CD4-positive, alpha-beta T cell treated with Interleukin-12 subunit alpha and Interleukin-12 subunit beta, for 1 hour (primary cell): ENCODE measurements at places on chromosomes 4 and X.
A peak's percentile ranks its signal among the peaks of the same experiment; 100 is the strongest.

GRCh38 chr4:150974750-150975149 lies 40.3 kb downstream of the LRBA start:
- DNase-seq, result no peak

DNA sequence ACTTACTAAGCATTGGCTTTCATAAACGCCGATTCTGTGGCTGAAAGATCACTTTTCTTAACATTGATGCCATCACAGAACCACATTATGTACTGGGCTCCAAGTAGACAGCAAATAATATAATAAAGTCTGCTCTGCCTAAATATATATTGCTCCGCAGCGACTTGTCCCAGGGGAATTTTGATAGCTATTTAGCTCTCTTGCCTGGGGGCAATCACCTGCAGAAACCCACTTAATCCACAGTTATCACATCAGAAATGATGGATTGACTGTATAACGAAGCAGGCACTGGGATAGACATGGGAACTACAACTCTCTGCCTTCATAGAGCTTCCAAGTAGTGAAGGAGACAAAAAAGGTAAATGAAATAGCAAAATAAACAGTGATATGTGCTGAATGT lies 48.0 kb upstream of the MYOZ2 start:
- DNase-seq, result no peak

- DNase-seq, result no peak
Observed at GRCh38 chrX:105017641-105018040, 202.9 kb downstream of the TEX13A start.

GRCh38 chrX:115539841-115540240 lies 21.1 kb upstream of the PLS3 start:
- DNase-seq, result no peak

DNA sequence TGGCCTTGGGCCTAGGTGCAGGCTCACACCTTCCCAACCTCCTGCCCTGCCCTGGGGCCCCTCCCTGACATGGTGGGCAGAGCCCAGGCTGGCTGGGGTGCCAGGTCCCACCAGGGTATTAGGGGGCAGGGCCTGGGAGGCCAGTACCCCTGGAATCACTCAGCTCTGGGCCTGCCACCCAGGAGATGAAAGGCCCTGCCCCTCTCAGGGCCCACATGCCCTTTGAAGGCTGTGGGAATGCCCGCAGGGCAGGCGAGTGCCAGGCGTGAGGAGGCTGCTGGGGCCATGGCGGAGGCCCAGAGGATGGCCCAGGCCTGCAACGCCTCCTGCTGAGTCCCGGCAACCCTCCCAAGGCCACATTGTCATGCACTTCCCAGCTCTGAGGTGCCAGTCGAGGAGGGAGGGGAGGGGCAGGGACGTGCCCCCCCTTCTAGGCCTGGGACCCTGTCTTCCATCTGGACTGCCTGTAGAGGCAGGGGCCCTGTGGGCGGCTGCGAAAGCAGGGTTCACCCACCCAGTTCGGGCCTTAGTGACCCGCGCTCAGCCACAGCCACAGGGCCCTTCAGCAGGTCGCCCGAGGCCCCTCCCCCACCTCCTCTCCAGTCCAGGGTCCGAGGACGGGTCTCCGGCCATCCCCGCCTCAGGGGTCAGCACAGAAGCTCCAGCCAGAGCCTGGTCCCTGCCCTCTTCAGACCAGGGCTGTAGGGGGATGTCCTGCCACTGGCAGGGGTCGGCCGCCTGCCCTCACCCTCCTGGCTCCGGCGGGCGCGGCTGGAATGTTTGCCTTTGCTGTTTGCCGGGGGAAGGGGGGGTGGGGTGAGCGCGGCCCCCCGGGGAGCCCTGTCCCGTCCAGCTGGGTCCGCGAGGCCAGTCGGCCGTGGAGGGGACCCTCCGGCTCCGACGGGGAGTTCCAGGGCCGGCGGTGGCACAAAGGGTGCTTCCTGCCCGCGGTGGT lies 26.7 kb upstream of the FGFR3 start:
- no peak for DNase-seq

DNA sequence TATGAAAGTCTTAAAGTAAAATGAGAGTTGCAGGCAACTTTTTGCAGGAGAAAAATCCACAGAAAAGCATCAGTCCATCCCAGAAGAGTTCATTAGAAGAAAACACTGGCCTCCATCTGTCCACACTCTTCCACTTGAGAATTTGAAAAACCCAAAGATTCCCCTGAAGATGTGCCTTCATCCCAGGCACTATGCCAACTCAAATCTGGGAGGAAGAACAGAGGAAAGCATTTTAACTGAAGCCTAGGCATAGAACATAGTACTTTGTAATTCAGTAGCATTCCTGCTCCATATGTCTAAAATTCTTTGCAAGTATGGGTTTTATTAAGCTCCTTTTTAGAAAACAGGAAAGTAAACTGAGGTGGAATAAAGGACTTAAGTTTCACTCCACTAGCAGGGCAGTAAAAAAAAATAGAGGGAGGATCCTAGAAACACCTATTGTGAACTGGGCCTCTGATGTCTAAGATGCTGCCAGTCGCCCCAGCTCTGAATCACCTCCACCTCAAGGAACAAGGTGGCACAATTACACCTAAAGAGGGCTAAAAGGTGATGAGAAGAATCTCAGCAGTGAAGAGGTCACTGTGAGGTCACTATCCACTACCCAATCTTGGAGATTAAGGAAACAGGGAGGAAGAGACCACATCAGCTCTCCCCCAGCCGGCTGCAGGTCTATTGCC lies 141.9 kb upstream of the FAM241A start:
- DNase-seq, result no peak

DNA sequence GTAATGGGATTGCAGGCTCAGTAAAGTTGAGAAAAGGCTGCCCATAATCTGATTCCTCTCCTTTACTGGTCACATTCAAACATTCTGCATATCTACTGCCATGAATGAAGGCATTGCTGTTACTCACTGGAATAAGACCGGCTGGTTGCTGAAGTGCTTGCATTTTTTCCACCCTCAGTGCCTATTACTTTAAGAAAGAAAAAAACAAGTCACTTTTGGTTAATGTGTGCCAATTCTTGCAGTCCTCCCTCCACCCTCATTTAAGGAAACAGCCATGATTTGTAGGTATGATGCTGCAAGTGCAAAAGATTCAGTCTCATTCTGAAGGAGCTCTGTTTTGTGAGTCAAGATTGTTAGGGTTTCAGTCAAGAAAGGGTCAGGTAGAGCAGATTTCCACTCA lies 94.9 kb downstream of the EMCN start:
- DNase-seq, result no peak

DNA sequence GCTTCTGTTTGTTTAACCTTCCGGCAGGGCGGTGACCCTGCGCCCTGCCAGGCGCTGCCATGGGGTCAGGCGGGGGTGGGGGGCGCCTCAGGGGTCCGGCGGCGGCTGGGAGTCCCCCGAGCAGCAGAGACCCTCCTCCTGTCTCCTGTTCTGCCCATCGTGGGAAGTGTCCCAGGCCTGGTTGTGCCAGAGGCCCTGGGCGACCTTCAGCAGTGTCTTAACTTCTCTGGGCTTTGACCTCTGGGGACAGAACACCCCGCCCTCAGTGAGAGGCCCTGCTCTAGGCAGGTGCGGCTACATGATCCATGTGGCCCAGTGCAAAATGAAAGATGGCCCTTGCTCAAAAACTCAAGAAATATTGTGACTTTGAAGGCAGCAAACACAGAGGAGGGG lies 22.8 kb upstream of the HMX1 start:
- DNase-seq, result no peak

DNA sequence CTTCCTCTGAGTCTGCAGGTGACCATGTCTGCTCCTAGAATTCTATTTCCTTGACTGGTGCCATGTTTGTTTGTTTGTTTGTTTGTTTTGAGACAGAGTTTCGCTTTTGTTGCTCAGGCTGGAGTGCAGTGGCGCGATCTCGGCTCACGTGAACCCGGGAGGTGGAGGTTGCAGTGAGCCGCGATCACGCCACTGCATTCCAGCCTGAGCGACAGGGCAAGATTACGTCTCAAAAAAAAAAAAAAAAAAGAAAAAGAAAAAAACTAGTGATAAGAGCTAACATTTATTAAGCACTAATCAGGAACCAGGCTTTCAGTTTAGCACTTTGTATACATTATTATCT lies 7.2 kb downstream of the SAT1 start:
- no peak for DNase-seq

GRCh38 chr4:165761963-165762362 lies 111.1 kb upstream of the TLL1 start:
- no peak for DNase-seq

- peak; percentile 27 for DNase-seq
Observed at GRCh38 chrX:119726900-119727555, 31.4 kb upstream of the SOWAHD start.

DNA sequence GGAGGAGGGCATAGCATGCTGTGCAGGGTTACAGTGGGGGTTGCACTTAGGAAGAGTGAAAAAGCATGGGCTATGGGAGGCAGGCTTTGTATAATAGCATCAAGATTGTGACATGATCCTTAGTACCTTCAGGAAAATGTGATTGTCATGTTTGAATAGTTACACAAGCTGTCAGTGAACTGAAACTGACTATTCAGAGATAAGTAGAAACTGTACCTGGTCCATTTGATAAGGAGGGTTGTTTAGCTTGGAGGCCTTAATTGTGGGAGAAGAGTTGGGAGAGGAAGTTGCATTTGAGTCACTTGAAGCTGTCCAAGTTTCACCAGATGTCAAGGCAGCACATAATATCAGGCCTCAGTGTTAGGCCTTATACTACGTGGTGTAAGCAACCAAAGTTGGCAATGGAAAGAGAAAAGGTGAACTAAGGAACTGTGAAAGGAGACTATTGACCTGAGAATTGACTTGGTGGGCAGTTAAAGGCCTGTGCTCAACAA lies 85.0 kb downstream of the TEX13C start:
- no peak for DNase-seq

DNA sequence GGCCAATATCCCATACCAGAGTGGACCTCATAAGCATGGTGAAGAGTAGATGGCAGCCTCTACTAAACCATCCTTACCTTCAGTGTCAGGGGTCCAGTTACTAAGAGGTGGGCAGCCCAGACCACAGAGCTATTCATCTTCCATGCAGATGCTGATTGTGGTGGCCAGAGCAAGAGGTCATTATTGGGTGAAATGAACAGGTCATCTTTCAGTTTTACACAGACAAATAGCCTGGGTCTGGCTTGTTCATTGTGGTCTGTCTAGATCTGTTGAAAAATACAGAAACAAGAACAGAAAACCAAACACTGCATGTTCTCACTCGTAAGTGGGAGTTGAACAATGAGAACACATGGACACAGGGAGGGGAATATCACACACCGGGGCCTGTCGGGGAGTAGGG lies 71.3 kb downstream of the PAK3 start:
- DNase-seq, result no peak

GRCh38 chr4:25875281-25875745 lies 12.5 kb upstream of the SEL1L3 start:
- DNase-seq, result no peak

DNA sequence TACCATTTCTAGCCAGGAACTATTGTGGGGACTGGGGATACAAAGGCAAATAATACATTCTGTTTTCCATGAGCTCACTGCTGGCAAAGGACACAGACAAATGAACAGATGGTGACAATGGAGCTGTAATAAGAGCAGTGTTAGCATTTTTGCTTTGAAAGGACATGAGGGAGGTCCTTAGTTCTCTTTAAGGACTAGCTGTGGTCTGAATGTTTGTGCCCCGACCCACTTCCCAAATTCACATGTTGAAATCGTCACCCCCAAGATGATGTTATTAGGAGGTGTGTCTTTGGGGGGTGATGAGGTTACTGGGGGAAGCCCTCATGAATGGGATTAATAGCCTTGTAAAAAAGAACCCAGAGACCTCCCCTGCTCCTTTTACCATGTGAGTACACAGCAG lies 30.3 kb downstream of the CCNG2 start:
- DNase-seq, result no peak

GRCh38 chr4:33058998-33059397 lies 2338.8 kb downstream of the PCDH7 start:
- no peak for DNase-seq

GRCh38 chr4:110704748-110705439 lies 82.0 kb upstream of the PITX2 start:
- DNase-seq, result no peak

GRCh38 chrX:46707274-46707965 lies 51.5 kb downstream of the SLC9A7 start:
- no peak for DNase-seq

DNA sequence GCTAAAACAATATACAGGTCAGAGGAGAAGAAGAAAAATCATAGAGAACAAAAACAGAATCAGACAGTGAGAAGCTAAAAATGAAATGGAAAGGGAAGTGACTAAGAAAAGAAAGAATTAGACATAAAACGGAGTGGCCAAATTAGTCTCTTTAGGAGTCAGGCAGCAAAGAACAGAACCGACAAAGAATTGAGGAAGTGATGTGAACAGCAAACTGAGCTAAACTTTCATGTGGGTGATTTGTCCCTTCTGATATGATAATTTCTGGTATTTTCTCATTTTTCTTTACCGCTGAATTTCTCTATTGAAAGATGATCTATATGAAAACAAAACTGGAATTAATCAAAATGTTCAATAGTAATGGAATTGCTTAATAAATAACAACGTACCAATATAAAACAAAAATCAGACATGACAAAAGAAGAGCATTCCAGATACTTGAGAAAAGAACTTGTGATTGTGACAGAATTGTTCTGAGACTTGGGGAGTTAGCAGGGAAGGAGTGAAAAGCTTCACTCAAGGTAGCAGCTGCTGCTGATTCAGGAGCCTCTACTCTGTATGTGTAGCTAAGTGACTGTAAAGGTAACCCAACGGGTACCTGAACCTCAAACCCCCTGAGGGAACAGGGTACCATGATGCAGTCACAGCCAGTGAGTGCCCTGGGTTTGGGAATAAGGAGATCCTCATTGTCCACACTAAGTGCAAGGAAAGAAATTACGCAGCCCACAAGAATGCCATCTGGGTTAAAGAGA lies 8.8 kb downstream of the TAPT1 start:
- DNase-seq, result no peak

- DNase-seq, result peak; percentile 43
Observed at GRCh38 chrX:151680805-151681204, 14.5 kb upstream of the PRRG3 start.

GRCh38 chr4:7978489-7978888 lies 38.8 kb upstream of the AFAP1 start:
- DNase-seq, result no peak

- DNase-seq, result no peak
Observed at GRCh38 chr4:128387600-128388351, 100.2 kb upstream of the PGRMC2 start.

DNA sequence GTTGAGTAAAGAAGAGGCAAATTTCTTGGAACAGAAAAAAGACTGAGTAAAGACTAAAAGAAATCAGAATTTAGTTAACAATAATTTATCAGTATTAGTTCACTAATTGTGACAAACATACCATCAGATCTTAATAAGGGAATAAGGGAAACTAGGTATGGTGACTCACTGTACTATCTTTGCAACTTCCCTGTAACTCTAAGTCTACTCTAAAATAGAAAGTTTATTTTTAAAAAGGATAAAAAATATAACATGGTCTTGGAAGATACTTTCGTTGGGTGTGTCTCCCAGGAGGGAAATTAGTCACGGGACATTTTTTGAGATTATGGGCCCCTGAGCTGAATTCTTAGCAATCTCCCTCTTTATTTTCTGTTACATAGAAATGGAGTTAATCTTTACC lies 97.3 kb downstream of the EMCN start:
- no peak for DNase-seq

DNA sequence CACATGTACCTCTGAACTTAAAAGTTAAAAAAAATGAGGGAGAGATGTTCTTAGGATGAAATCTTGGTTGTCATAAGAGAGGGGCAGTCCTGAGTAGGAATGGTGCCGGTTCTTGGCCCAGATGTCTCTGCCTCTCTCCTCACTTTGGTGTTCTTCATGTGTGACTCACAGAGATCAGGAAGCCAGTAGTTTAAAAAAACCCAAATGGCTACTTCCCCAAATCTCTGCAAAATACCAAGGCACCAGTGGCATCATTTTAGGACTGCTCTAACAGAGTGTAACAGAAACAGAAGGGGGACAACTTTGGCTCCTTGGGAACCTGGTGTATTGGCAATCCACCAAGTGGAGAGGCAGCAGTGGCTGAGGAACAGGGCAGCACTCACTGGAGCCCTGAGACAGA lies 116.8 kb downstream of the SCD5 start:
- no peak for DNase-seq
